ENCODE measurements at places on chromosomes 12 and 14.

DNA sequence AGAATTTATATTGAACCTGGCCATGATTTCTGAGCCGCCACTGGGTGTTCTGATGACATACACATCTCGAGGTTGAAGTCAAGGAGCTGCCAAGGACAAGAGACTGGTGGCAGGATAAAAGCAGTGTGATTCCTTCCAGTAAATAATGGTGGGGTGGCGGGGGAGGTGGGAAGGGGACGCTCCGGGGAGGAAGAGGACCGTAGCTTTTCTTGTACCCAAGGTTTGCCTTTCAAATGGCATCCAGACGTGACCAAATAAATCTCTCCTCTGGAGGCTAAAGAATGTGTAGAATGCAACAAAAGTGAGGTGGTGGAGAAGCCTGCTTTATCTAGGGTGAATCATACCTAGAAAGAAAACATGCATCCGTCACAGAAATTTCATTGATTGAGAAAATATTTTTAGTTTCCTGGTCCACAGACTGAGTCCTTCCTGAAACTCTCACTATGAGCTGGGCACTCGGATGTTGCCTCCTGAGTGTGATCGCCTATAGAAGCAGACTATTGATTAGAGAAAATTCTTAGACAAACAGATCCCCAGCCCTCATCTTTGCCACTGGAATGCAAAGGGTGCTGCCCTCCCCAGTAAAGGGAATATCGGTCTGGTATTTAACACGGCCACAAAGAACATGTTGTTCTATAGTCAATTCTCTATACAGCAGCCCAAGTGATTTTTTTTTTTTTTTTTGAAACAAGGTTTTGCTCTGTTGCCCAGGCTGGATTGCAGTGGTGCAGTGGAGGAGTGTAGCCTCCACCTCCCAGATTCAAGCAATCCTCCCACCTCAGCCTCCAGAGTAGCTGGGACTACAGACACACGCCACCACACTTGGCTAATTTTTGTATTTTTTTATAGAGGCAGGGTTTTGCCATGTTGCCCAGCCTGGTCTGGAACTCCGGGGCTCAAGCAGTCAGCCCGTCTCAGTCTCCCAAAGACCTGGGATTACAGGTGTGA lies 112.1 kb downstream of the DPF3 start:
- no peak for DNase-seq

- DNase-seq, result no peak
Measured at GRCh38 chr14:50113381-50114035, 2.9 kb downstream of the VCPKMT start.

DNA sequence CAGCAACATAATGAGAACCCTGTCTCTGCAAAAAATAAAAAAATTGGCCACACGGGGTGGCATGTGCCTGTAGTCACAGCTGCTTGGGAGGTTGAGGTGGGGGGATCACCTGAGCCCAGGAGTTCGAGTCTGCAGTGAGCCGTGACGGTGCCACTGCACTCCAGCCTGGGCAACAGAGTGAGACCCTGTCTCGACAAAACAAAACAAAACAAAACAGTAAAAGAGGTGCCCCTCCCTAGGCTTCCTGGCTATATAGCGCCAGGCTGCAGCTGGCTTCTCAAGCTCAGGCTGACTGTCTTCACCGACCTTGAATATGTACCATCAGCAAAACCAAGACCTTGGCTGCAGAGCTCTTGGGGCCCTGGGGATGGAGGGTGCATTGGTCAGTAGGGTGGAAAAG lies 29.4 kb downstream of the TSPAN9 start:
- DNase-seq, result no peak

DNA sequence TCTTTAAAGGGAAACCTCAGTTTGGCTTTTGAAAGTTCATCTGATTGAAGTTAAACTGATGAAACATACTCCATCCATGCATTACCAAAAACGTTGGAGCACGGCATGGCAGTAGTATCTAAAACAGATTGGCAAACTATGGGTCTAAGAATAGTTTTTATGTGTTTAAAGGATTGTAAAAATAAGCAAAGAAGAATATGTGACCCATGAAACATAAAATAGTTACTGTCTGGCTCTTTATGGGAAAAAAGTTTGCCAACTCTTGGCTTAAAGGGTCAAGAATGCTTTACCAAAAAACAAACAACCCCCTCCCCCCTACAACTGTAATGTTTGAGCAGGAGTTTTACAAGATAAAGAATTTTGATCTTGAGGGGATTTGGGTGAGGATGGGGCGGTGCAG lies 32.6 kb downstream of the TRAF3 start:
- no peak for DNase-seq

GRCh38 chr12:79444089-79444488 lies 246.7 kb downstream of the PAWR start:
- no peak for DNase-seq

DNA sequence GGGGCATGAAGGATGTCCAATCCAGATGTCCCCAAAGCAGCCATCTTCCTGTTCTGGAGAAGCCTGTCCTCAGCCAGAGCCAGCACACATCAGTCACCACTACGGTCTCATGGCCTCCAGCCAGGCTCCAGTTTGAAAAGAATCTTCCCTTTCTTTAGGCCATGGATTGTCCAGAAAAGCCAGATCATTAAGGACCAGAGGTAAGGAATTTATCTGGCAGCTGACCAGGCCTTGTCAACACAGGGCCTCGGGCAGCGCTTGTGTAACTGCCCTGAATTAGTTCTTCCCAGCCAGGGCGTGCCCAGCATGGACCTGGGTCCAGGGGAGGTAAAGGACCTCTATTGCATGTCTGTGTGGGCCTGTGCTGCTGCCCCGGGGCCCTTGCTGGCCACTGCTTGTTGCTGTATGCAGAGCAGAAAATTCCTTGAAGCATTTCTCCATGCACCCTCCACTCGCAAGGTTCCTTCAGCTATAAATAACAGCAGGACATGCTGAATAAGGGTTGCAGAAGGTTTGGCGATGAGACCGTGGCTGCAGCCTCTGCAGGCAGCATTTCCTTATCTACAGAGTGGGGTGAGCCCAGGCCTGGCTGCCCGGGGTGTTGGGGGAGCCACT lies 21.7 kb upstream of the VPS37B start:
- no peak for DNase-seq
